ENCODE measurements at places on chromosomes 16 and 17. TPM values are rescaled to one million over a fixed set of nuclear protein-coding genes. Genes with fewer than 3 reads are reported as not detected.
A peak's percentile ranks its signal among the peaks of the same experiment; 100 is the strongest.

DNA sequence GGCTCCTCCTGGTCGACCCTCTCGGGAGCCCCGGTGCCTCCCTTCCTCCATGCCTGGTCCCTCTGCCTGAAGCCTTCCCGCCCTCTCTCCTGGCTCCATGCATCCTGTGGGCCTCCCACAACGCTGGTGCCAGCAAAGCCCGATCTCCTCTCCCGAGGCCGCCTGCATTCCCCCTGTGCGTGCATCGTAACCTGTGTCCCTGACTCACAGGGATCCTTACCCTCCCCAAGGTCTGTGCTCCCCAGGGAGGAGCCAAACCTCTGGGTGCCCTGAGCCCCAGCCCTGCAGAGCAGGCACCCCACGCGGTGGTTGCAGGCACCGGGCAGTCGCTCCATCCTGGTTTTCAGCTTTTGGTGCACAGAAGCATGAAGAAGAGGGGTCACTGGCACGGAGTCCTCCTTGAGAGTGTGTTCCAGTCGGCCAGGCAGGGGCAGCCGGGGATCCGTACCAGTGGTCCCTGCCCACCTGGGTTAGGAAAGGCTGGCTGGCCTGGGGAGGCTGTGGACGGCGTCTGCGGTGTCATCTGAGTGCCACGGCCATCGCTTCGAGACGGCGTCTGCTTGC lies 1.8 kb upstream of the ENPP7 start:
- no peaks in the 10 kb centered on the region for H3K27me3 ChIP-seq
- peaks cover 14% of the 10 kb centered on the region for H3K4me1 ChIP-seq
- peak overlapping the region; percentile 53 for H3K4me3 ChIP-seq
- H3K36me3 ChIP-seq: no peaks in the 10 kb centered on the region

Gene PRAC2
- not detected for total RNA-seq

GRCh38 chr17:76141212-76142038 lies at the start of gene FOXJ1:
TSS of gene FOXJ1 (minus strand) at chr17:76141245. CDS start at chr17:76140395, 850 bp downstream.
- peak; percentile 94 for DNase-seq
- no peak within 1 kb of the TSS for H3K27ac ChIP-seq
- H3K36me3 ChIP-seq: no peaks in the 10 kb centered on the region
- H3K27me3 ChIP-seq: peaks cover 47% of the 10 kb centered on the region

GRCh38 chr17:69864462-69864861 lies 210.6 kb upstream of the KCNJ16 start:
- no peaks in the 10 kb centered on the region for H3K27me3 ChIP-seq
- no peaks in the 10 kb centered on the region for H3K4me1 ChIP-seq
- no peak overlapping the region for H3K4me3 ChIP-seq
- no peaks in the 10 kb centered on the region for H3K36me3 ChIP-seq

- H3K4me1 ChIP-seq: peaks cover 24% of the 10 kb centered on the region
- peak overlapping the region; percentile 78 for H3K27ac ChIP-seq
- H3K36me3 ChIP-seq: peaks cover 26% of the 10 kb centered on the region
Measured at GRCh38 chr17:67717192-67717623, 528 bp upstream of the NOL11 start.

GRCh38 chr16:3713587-3714242 lies 3.6 kb downstream of the TRAP1 start:
- no peaks in the 10 kb centered on the region for H3K27me3 ChIP-seq
- H3K4me1 ChIP-seq: peaks cover 27% of the 10 kb centered on the region
- H3K36me3 ChIP-seq: peaks cover 17% of the 10 kb centered on the region

Gene PHKB
- total RNA-seq: 46.3 TPM

DNA sequence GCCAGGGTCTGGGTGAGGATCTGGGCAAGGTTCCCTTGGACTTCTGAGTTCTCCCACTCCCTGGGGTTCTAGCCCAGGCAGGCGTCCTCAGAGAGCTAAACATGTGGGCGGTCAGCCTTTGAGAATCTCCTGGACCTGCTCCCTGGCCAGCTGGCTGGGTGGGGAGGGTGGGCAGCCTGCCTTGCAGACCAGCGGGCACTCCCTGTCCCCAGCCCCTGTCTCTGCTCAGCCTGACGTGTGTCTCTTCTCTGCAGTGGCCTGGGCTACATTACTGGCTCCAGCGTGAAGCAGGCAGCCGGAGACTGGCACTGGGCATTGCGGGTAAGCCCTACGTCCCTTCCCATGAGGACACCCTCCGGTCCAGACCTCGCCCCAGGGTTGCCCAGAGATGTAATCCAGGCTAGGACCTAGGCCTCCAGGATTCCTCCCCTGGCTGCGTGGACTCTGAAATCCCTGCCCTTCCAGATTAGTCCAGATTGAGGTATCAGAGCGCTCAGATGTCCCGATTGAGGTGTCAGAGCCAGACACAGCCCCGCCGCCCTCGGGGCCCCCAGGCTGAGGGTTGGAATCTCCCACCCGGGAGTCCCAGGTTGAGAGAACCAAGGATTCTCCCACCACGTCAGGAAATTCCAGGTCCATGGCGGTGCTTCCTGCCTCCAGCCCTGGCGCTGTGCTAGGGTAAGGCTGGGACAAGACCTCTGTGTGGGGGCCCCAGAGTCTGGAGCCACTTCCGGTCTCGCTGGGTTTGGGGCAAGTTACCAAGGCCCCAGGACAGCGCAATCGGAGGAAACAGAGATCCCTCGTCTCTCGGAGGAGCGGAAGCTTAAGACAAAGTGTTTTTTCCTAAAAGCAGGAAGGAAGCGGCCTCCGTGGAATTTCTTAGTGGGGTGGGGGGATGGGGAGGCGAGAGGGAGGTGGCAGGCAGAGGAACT lies 24.1 kb downstream of the MYBBP1A start:
- H3K36me3 ChIP-seq: no peaks in the 10 kb centered on the region
- peaks cover 21% of the 10 kb centered on the region for H3K27me3 ChIP-seq
- H3K4me3 ChIP-seq: no peak overlapping the region
- peaks cover 74% of the 10 kb centered on the region for H3K4me1 ChIP-seq
- H3K27ac ChIP-seq: peak overlapping the region; percentile 73

DNA sequence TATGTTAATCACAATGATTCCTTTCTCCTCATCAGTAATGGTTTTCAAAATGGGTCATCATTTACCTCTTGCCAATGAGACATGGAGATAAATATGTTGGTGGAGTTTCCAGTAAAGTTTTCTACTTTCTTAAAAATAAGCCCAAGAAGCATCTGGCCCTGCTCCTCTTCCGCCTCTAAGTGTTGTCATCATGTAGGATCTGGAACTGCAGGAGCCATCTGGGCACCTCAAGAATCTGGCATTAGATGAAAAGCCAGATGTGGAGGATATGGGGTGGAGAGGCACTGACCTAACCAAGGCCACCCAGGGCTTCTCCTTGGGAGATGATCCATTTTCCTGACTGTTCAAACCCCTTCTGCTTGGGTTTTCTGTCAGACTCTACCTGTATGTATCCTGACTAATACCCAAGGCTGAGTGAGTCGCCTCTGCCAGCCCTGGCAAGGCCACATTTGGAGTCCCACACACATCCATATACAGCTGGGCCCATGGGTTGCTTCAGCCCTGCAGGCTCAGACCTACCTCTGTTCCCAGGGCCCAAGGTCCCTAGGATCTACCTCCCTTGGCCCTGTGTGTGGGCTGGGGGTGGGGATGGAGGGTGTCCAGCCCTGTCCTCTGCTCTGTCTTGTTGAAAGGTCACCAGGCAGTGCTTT lies 24.6 kb downstream of the CCDC182 start:
- H3K4me1 ChIP-seq: no peaks in the 10 kb centered on the region
- H3K27me3 ChIP-seq: no peaks in the 10 kb centered on the region
- no peak for DNase-seq
- H3K36me3 ChIP-seq: no peaks in the 10 kb centered on the region
- no peak overlapping the region for H3K27ac ChIP-seq

Gene APOH
- total RNA-seq: not detected

DNA sequence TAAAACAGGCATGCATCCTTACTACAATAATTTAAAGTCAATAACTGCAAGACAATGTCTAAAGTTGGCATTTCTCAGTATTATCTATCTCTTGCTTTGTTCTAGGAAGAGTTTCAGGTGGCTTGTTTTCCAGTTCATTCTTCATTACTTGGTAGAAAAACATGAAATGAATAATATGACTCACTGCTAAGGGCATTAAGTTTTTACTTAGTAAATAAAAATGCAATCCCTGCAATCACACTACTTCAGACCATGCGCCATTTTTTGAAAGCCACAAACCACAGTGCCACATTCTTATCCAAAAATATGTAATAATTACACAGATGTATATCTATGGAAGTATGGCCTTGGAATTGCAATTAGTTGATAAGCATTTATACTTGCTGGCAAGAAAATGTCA lies 55.4 kb downstream of the CREBBP start:
- H3K27me3 ChIP-seq: no peaks in the 10 kb centered on the region
- H3K27ac ChIP-seq: no peak overlapping the region

DNA sequence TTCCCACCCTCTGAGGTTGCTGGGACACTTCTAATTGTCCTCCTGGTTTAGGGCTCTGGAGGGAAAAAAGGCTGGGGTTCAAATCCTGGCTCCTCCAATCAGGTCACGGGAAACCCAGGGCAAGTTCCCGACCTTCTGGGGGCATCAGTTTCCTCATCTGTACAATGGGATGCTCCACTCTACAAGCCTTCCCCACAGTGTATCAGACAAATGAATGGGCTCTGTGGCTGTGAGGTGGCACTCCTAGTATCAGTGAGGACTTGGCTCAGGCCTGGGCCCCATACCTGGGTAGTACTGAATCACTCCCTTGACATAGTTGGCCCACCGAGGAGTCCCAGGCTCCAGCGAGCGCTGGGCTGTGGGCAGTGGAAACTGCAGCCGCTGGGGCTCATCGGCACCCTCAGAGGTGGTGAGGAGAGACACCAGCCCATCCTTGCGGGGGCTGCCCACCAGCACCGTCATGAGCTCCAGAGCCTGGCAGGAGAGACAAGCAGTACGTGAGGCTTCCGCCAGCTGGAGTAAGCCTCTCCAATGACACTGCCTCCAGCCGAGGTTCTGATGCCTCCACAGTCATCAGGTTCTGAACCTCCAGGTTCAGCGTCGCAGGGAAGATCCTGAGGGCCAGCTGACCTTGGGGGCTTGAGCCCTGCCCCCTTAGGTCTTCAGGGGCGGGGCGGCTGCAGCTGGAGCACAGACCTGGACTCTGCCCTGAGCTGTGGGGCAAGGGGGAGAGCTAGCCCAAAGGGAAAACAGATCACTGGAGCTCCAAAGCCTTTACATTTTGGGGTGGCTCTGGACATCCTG lies 1.2 kb downstream of the GALK1 start:
- DNase-seq: no peak
- peaks cover 25% of the 10 kb centered on the region for H3K4me1 ChIP-seq
- peak overlapping the region; percentile 89 for H3K27ac ChIP-seq
- H3K4me3 ChIP-seq: peak overlapping the region; percentile 75
- peaks cover 35% of the 10 kb centered on the region for H3K36me3 ChIP-seq

GRCh38 chr16:54193665-54194333 lies 92.8 kb downstream of the IRX3 start:
- no peaks in the 10 kb centered on the region for H3K36me3 ChIP-seq
- peaks cover 15% of the 10 kb centered on the region for H3K4me1 ChIP-seq
- no peak for DNase-seq
- H3K4me3 ChIP-seq: peak overlapping the region; percentile 39

All from esophagus muscularis mucosa (tissue), 4 donors.